Neural crest cell (in vitro differentiated cells): ENCODE measurements at places on chromosomes 12 and 14. TPM values are rescaled to one million over a fixed set of nuclear protein-coding genes. Genes with fewer than 3 reads are reported as not detected.

DNA sequence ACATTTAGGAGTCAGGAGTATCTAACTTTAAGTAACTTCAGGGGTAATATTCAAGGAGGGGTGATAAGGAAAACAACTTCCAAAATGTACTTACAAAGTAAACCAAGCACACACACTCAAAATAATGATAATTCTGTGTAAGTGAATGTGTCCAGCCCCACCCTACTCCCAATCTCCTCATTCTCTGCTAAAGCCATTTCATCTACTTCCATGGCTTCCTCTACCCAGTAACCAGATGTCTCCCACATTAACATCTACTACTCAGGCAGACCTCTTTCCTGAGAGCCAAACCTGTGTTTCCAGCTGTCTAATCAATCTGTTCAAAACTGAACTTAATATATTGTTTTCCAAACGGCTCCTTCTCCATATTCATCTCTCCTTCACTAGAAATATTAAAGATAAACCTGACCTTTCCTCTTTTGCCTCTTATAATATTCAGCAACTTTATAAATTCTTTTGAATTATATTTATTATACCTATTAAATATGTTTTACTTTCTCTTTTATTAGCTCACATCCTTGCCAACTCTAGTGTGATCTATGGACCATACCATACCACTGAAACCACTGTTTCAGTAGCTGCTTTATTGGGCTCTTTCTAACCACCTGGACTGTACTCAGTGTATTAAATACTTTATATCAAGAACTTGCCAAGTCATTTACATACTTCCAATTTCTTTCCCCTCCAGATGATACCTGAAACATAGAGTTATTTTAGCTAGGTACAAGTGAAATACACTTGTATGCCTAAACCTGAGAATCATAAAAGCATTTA is 170.7 kb downstream of the PPFIA2 start:
- no peak for DNase-seq
- no peaks in the 10 kb centered on the region for H3K4me1 ChIP-seq
- no peaks in the 10 kb centered on the region for H3K36me3 ChIP-seq
- H3K4me3 ChIP-seq = no peak overlapping the region
- no peak overlapping the region for H3K27ac ChIP-seq

DNA sequence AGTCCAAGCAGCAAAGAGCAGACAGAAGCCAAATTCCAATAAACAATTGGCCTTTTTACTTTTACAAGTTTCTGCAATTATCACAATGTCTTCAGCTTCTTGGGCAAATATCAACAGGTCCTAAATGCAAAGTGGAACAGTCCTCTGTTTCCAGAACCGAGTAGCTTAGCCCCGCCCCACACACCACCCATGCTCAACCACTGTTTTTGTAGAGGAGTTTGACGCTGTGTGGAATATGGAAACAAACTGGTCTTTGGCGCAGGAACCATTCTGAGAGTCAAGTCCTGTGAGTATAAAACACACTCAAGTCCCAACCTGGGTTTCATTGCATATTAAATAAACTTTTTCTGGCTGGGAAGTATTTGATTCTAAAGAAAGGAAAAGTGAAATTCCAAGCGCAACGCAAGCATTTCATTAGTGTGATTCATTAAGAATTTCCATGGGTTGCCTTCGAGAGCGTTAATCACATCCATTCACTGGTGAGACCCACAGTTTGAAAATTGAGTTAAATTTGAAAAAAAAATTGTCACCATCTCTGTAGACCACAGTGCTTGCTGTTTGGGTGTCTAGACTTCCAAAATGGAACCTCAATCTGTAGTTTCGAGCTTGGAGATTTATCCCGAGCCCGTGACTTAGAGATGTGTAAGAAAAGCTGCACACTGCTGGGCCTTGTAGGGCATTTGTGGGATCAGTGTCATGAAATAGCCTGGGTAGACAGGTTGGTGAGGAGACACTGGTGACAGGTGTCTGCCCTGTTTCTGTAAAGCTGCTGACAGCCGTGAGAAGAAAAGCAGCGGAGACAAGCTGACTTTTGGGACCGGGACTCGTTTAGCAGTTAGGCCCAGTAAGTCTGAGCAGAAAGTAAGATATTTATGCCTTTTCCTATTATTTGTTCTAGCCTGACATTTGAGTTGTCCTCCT is 96.1 kb downstream of the DAD1 start:
- H3K27me3 ChIP-seq = peaks cover 25% of the 10 kb centered on the region
- no peak for DNase-seq
- H3K4me1 ChIP-seq = peaks cover 7% of the 10 kb centered on the region
- no peaks in the 10 kb centered on the region for H3K36me3 ChIP-seq
- no peak overlapping the region for H3K27ac ChIP-seq

GRCh38 chr12:20585913-20586312 is 109.2 kb upstream of the SLCO1C1 start:
- H3K4me1 ChIP-seq = peaks cover 14% of the 10 kb centered on the region
- H3K36me3 ChIP-seq = no peaks in the 10 kb centered on the region
- no peak overlapping the region for H3K4me3 ChIP-seq
- DNase-seq = no peak
- H3K27me3 ChIP-seq = no peaks in the 10 kb centered on the region
- no peak overlapping the region for H3K27ac ChIP-seq

- no peaks in the 10 kb centered on the region for H3K4me1 ChIP-seq
- H3K27me3 ChIP-seq = no peaks in the 10 kb centered on the region
- H3K27ac ChIP-seq = no peak overlapping the region
- no peaks in the 10 kb centered on the region for H3K36me3 ChIP-seq
- no peak overlapping the region for H3K4me3 ChIP-seq
- no peak for DNase-seq
Observed at GRCh38 chr14:38367922-38368321, 112.0 kb upstream of the CLEC14A start.

DNA sequence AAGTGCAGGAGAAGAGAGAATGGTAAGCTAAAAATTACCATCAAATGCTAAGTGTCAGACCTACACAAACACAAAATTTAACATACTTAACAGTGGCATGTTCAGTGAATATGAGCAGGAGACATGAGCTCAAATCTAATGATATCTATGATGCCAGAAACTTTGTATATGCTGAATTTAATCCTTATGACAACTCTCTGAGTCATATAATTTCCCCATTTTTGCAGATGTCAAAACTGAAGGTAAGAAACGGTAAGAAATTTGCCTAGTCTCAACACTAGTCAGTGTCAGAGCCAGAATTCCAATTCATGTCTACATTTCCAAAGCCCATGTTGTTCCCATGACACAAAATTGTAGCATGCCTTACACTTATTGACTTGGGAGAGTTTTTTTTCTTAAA is 375.8 kb downstream of the APAF1 start:
- H3K27me3 ChIP-seq = no peaks in the 10 kb centered on the region
- no peak overlapping the region for H3K27ac ChIP-seq
- H3K4me3 ChIP-seq = no peak overlapping the region
- H3K36me3 ChIP-seq = peaks cover 3% of the 10 kb centered on the region

GRCh38 chr12:109098651-109099050 is 1.3 kb downstream of the UNG start:
- no peak for DNase-seq

DNA sequence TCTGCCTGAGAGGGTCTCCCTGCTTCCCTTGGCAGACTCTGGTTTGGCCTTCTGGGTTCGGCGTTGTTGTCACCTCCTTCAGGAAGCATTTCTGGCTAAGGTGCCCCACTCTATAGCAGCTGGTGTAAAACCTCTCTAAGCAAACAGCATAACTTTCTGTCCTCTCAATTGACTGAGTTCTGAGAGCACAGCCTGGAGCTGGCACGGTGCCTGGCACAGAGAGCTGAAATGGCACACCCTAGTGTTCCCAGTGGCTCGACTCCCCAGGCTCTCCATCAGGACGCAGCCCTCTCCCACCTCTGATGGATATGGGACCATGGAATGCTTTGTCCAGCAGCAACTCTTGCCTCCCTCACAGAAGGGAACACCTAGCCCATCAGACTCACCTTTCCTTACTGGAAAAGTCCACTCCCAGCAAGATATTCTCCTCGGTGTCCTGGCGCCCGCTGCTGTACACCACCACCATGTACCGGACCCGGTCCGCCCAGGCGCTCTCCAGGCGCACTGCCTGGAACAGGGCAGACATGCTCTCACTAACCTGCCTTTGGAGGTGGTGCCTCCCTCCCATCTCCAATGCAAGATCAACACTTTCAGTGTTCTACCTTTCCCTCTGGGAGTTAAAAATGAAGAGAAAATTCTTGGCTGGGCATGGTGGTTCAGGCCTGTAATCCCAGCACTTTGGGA is 40.6 kb downstream of the SSH1 start:
- H3K4me1 ChIP-seq = peaks cover 12% of the 10 kb centered on the region
- DNase-seq = no peak
- no peaks in the 10 kb centered on the region for H3K27me3 ChIP-seq
- no peaks in the 10 kb centered on the region for H3K36me3 ChIP-seq
- no peak overlapping the region for H3K27ac ChIP-seq

Gene VTI1B
- total RNA-seq = 103 and 112 TPM in 2 replicates

Gene ESR2
- total RNA-seq = 0.20 and 0.33 TPM in 2 replicates

Gene ERH
- 456 and 488 TPM in 2 replicates for total RNA-seq
